Stimulated activated CD4-positive, alpha-beta T cell treated with anti-CD3 and anti-CD28 coated beads, TNF-alpha, amount 100 ng/mL, for 1 hour (primary cell): ENCODE measurements at places on chromosomes 11 and 22.

GRCh38 chr11:120219232-120219937 lies 8.6 kb downstream of the OAF start:
- DNase-seq, result no peak

- DNase-seq, result peak; percentile 66
These were observed 7.3 kb downstream of the KCNJ1 start for GRCh38 chr11:128859563-128860441.

GRCh38 chr11:57936050-57936418 lies 87.6 kb upstream of the OR9Q1 start:
- DNase-seq, result no peak

- DNase-seq, result no peak
These were observed 3.4 kb downstream of the PARVA start for GRCh38 chr11:12380565-12381325.

- no peak for DNase-seq
These were observed 82.5 kb downstream of the AMBRA1 start for GRCh38 chr11:46511342-46511741.

GRCh38 chr11:1531449-1532013 lies 40.5 kb downstream of the DUSP8 start:
- no peak for DNase-seq

- DNase-seq, result no peak
These were observed 1.8 kb upstream of the SMIM35 start for GRCh38 chr11:118088531-118088930.

- DNase-seq, result no peak
These were observed 557.7 kb downstream of the BRD1 start for GRCh38 chr22:49269928-49270327.

DNA sequence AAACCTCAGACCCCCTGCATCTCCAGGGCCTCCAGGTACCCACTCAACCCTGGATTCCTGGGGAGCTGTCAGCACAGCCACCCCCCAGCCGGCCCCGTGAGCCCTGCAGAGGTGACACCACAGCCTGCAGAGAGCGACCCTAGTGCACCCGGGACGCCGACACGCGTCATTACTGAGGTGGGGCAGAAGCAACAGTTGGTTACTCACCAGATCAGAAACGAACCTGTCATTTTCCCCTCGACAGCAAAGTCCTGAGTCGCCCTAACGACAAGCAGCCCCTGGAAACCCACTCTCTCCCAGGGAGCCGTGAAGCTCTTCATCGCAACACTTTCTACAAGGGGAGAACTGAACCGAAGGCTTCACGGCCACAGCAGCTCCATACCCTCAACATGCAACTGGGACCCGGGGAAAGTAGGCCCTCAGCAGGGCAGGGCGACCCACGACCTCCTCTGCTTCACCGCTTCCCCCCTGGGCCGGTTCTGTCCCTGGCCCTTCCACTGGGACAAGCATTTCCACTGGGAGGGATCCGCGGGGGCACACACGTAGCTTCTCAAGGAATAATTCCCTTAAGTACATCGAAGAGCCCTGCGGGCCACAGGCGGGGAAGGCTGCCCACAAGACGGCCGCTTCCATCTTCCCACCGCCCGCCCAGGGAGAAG lies 1.6 kb downstream of the BRD1 start:
- no peak for DNase-seq

- no peak for DNase-seq
These were observed 19.2 kb downstream of the PPM1F start for GRCh38 chr22:21933413-21933812.

DNA sequence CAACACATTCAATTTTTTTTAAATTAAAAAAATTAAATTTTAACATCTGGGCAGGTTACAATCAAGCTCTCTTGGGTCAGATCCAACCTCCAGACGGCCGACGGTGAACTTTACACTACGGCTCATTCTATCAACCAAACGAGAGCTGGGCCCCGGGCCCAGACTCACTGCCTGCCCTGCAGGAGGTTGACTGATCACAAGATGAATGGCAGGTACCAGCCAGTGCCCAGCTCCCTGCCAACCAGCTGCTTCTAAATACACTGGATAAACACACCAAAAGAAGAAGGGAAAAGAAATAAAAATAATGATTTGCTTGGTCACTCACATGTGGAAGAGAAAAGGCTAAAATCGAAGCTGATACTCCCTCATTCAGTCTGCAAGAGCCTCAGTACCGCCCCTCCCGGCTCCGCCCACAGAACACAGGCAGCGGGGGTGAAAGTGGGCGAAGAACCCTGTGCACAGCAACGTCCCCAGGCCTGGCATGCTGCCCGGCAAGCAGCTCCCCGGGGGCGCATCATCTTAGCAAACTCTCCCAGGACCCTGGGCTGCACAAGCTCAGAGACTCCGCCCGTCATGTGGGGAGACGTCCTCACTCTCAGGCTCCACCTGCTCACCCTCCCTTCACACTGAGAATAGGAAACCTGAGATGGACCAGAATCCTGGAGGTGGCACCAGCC lies 303.4 kb downstream of the SHANK2 start:
- DNase-seq, result no peak

DNA sequence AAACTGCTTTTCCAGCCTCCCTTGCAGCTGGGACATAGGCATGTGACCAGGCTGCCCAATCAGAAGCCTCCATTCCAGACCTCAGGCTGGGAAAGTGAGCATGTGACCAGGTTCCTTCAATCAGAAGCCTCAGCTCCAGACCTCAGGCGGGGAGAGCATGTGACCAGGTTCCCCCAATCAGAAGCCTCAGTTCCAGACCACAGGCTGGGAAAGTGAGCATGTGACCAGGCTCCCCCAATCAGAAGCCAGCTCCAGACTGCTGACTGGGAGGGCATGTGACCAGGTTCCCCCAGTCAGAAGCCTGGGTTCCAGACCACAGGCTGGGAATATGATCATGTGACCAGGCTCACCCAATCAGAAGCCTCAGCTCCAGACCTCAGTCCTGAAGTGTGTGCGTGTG lies 11.7 kb upstream of the IL2RB start:
- DNase-seq, result no peak

DNA sequence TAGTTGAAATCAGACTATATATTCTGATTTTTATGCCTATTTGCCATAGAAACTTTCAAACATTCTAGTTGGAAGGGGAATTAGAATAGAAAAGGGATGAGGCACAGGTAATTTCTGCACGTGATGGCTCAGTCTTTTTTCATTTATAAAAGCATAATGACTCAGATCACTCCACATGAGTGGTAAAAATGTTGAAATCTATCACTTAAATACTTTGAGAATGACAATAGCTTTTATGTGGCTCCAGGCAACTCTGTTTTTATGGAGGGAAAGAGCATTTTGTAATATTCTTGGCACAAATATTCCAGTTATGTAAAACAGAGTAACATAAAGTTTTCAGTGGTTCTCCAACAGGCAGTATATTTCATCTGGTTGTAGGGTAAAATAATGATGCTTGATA lies 5.9 kb upstream of the MMP3 start:
- DNase-seq, result no peak

- no peak for DNase-seq
These were observed 852.6 kb upstream of the RAG2 start for GRCh38 chr11:37450613-37451012.

- DNase-seq, result no peak
These were observed 937.6 kb downstream of the BRD1 start for GRCh38 chr22:48889887-48890692.

GRCh38 chr11:13169709-13170108 lies 107.9 kb upstream of the BMAL1 start:
- no peak for DNase-seq

DNA sequence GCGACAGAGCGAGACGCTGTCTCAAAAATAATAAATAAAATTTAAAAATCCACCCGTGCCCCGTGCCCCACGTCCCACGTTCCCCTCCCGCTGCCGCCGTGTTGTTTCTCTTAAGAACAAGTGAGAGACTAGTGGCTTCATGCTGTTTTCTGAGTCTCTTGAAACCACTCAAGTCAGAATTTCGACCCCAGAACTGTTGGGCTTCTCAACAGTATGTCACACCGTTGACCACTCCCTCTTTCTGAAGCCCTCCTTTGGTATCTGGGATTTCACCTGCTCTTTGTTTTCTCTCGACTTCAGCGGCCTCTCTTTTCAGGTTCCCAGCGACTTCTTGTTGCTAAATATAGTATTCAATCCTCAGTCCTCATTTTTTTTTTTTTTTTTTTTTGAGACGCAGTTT lies 974 bp downstream of the PPIL2 start:
- no peak for DNase-seq

- DNase-seq, result no peak
These were observed 7.5 kb downstream of the NARS2 start for GRCh38 chr11:78567209-78567608.

GRCh38 chr11:66720223-66720898 lies 8.7 kb downstream of the SPTBN2 start:
- no peak for DNase-seq

GRCh38 chr11:69134957-69135356 lies 20.8 kb upstream of the SMIM38 start:
- DNase-seq, result no peak

- no peak for DNase-seq
These were observed 76.7 kb upstream of the BARX2 start for GRCh38 chr11:129298988-129299387.

GRCh38 chr11:65558930-65559509 lies 861 bp upstream of the LTBP3 start:
- no peak for DNase-seq

DNA sequence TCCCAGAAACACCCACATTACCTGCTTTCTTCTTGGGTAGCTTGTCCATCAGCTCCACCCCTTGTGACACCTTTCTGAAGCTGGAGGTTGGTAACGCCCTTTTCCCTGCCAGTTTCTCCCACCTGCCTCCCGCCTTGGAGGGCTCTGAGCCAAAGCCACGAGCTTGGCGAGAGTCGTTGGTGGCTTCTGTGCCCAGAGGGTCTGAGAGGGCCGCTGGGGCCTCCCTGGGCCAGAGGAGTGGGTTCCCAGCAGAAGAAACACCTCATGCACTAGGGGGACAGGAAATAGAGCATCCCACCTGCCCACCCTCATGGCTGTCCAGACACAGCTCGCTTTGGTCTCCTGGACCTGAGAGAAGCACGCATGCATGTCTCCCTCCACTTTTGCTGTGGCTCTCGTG lies 37.9 kb downstream of the B3GAT1 start:
- no peak for DNase-seq

DNA sequence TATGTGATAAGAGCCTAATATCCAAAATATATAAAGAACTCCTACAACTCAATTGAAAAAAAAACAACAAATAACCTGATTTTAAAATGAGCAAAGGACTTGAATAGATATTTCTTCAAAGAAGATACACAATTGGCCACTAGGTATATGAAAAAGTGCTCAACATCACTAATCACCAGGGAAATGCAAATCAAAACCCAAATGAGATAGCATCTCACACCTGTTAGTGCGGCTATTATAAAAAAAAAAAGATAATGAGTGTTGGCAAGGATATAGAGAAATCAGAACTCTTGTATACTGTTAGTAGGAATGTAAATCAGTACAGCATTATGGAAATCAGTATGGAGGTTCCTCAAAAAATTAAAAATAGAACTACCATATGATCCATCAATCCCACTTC lies 5.9 kb upstream of the SIK2 start:
- no peak for DNase-seq

DNA sequence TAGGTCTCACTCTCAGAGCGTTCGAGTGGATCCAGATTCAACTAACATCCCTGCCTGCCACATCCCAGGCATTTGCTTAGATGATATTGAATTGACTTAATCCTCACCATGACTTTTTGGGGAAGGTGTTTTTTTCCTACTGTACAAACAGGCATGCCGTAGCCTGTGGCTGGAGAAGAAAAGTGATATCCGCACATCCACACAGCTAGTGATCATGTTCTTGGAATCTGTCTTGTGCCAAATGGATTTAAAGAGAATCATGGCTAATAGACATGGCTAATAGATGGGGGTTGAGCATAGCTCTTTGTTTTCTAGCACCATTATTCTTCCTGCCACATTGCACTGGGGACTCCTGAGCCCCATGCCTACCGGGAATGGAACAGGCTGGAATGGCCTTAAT lies 82.1 kb upstream of the THY1 start:
- DNase-seq, result no peak

- DNase-seq, result no peak
These were observed 634.3 kb downstream of the BRD1 start for GRCh38 chr22:49193348-49193747.

GRCh38 chr22:44042249-44043218 lies 18.4 kb downstream of the PARVB start:
- DNase-seq, result no peak

GRCh38 chr11:11309906-11310305 lies 43.1 kb downstream of the CSNK2A3 start:
- DNase-seq, result no peak

DNA sequence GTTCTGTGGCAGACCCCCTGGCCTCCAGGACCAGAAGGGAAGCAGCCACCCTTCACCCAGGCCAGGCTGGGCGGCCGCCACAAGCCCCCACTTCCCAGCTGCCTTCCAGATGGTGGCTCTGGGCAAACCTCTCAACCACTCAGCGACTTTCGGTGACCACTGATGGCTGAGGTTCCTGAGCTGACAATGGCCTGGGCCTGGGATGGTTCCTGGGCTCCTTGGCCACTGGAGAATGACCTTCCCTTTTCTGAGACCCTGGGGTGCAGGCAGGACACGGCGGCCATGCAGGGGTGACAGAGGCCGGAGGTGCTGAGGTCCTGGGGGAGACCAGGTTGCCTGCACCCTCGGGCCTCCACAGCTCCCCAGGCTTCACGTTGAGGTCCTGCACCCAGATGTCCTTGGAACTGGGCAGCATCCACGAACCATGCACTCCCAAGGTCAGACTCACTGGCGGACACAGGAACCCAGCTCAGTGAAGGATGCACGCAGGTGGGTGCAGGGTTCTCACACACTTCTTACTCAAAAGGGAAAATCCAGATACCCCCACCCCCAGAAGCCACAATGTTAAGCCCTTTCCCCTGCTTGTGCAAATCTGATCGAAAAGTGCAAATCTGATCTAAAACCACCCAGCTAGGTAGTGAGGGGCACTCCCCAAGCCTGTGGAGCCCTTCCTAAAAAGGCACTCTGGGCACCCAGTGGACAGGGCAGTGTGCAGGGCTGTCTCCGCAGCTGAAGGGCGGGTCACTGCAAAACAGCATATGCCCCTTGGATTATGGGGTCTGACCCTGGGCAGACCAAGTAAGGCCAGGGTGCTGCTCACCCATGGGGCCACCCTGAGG lies 13.9 kb upstream of the PHLDA2 start:
- DNase-seq, result no peak

- DNase-seq, result no peak
These were observed 52.8 kb downstream of the AHNAK start for GRCh38 chr11:62493801-62494200.

DNA sequence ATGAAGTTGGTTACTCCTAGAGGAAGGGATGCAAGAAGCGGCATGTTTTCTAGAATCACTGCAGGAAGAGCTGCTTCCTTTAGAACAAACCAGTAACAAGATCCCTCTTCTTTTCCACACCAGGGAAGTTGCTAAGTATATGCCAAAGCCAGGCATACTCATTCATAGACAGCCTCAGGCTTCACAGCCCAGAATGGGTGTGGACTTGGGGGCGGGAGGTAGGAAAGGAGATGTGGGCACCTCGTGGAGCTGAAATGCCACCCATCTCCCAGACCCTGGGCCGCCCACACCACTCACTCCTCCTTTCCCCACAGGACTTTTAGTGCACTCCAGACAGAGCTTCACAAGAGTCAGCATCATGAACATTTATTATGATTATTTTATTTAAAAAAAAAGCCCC lies 16.0 kb upstream of the TMEM121B start:
- no peak for DNase-seq
